ENCODE measurements at places on chromosomes 4 and X.

GRCh38 chr4:181601103-181601502 is 642.1 kb upstream of the TENM3 start:
- DNase-seq, result no peak

- DNase-seq, result no peak
Observed at GRCh38 chr4:147571036-147571770, 46.0 kb upstream of the TMEM184C start.

DNA sequence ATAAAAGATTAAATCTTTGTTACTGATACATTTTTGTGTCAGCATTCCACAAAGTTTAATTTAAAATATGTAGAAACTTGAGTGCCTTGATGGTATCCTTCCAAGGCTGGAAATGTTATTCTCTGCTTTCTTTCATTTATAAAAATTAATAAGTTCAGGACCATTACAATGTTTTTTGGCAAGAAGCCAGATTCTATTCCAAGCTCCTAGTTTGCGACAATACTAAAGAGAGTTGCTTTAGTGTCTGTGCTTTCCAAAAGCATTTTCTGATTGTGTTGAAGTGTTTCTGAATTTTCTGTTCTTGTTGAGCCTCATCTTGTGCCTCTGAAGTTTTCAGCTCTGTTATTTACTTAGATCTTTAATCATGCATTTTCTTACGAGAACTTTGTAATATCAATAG is 516.2 kb downstream of the KCTD8 start:
- no peak for DNase-seq

GRCh38 chrX:21802839-21803238 is 36.6 kb upstream of the MBTPS2 start:
- DNase-seq, result no peak

GRCh38 chr4:186032259-186032658 is 36.7 kb upstream of the TLR3 start:
- no peak for DNase-seq

DNA sequence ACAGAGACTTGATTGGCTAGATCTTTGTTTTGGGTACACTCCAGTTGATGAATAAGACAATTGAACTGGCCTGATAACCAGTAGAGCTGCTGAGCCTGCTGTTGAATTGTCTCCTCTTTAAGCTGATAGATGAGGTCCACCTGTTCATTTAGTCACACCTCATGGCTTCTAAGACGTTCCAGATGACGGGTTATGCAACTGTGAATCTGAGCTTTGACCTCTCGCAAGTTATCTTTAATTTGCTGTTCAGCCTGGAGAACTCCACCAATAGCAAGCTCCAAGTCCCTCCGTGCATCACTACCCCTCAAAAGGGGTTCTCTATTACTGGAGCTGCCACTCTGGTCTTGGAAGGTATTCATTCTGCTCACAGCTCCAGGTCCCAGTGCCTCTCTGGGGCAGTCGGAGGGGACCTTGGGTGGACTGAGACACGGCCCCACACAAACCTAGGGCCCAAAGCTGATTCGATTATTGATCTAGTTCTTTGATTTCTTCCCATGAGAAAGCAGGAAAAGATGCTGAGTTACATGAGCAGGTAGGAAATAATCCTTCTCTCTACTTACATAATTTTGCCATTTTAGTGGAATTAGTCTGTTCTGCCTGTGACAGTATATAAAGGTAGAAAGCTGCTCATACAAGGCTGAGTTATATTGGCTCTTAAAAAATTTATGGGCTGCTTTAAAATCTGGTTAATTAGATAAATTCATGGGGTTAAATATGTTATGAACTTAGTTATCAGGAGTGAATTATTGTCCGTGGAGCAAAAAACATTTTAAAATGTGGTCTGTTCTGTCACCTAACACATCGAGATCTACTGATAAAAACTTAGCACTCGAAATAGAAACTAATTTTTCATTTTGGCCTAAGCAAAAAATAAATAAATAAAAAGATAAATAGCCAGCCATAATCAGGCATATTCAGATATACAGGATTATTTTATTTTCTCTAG is 6.8 kb downstream of the MMAA start:
- DNase-seq, result no peak

DNA sequence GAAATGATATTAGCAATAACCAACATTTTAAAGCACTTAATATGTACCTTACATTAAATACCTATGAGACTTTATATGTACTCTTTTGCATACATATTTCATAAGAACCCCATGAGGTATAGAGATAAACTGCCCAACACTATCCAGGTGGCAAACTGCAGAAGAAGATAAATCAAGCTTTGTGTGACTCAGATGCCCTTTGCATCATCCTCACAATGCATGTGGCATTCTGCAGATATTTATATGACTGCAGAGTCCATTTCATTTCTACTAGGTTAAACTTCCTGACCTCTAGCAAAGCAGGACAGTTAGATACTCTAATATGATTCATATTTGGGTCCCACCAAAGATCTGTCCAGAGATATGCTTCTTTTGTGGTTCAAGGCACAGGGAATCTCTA is 85.6 kb upstream of the RASGEF1B start:
- no peak for DNase-seq

DNA sequence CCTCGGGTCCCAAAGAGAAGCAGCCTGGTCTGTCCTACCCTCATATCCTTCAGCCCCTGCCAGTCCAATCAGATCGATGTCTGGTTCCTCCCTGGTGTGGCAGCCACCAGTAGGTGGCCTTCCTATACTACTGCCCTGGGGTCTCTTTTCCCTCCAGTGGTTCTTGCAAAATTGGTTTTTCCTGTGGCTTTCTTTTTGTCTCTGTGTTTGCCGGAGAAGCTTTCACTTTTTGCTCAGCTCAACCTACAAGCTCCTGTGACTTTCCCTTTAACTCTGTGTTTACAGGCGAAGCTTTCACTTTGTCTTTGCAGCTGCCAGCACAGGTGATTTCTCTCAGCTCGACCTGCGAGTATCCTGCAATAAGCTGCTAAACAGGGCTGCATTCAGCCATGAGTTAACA is 46.8 kb downstream of the UGT2A3 start:
- no peak for DNase-seq

DNA sequence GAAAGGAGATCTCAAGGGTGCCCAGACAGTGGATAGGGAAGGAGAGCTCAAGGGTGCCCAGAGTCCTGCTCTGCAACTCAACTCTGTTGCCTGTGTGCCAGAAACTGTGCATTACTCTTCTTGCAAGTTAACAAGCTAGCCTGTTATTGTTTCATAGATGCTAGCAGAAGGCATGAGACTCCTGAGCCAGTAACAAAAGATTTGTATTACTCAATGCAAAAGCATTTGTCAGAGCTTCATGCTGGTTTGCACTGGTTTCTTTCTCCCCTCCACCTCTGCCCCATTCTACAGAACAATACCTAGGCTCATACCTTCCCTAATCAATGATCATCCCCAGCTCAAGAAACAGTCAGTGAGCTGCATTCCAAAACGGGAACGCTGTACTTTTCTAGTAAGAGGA is 124.5 kb upstream of the NEIL3 start:
- no peak for DNase-seq

- no peak for DNase-seq
Observed at GRCh38 chr4:143183513-143184216, 1.1 kb upstream of the USP38 start.

- no peak for DNase-seq
Observed at GRCh38 chr4:14864365-14865030, 137.8 kb upstream of the CPEB2 start.

GRCh38 chrX:137654481-137654880 is 88.6 kb downstream of the ZIC3 start:
- no peak for DNase-seq

GRCh38 chr4:68658672-68659071 is 11.8 kb downstream of the UGT2B15 start:
- no peak for DNase-seq

DNA sequence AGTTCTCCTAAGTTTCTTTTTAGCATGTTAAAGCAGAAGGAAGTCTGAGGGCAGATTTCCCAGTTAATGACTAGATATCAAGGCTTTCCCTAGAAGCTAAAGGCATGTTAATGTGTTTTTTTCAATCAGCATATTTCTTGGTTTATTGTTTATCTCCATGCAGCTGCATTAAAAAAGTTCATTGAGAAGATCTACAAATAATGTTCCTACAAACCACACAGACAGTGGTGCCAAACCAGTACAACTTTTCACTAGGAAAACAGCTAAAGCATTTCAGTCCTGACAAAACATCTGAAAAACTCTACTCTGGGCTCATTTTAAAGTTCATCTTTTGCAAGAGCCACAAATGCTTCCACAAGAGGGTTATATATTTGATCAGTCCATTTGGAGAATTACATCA is 320.0 kb downstream of the ADGRL3 start:
- DNase-seq, result no peak

- DNase-seq, result no peak
Observed at GRCh38 chrX:136292656-136293055, 8.1 kb upstream of the ADGRG4 start.

DNA sequence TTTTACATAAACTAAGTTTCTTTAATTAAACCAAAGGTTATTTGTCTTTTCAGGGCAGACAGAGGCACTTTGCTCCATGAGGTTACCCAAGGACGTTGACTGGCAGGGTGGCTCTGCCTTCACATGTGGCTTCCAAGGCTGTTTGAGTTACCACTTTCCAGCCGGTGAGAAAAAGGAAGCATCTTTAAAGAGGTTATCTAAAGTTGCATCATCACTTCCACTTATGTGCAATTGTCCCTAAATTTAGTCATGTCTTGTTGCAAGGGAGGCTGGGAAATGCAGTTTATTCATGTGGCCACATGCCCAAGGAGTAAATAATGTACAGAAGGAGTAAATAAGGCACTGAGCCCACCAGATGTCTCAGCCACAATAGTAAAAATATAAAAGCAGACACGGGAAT is 29.0 kb upstream of the RAP1GDS1 start:
- DNase-seq, result no peak

DNA sequence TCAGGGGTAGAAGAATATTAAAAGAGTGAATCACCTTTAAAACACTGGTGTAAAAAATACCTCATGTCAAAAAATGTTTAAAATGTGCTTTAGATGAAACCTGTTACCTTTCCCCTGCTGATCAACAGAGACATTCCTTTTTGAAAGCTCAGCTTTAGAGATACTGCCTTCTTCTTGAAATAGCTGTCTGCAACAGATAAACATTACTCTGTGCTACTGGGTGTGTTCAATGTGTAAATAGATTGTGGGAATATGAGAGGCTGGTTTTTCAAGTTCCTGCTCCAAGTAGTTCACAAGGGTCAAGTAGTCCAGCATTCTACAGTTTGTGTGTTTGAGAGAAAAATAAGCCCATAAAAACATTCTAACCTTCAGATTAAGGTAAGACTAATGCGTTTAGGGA is at the start of gene SYTL5:
TSS of gene SYTL5 (plus strand) at position 263 of the 400 bp plus-strand sequence. CDS start 27,337 bp downstream, outside the sequence.
- no peak for DNase-seq

GRCh38 chrX:117680286-117680685 is 436.3 kb downstream of the KLHL13 start:
- DNase-seq, result no peak

GRCh38 chrX:19866626-19867410 is 20.6 kb downstream of the SH3KBP1 start:
- no peak for DNase-seq

- DNase-seq, result no peak
Observed at GRCh38 chr4:40367451-40367850, 32.3 kb downstream of the CHRNA9 start.

DNA sequence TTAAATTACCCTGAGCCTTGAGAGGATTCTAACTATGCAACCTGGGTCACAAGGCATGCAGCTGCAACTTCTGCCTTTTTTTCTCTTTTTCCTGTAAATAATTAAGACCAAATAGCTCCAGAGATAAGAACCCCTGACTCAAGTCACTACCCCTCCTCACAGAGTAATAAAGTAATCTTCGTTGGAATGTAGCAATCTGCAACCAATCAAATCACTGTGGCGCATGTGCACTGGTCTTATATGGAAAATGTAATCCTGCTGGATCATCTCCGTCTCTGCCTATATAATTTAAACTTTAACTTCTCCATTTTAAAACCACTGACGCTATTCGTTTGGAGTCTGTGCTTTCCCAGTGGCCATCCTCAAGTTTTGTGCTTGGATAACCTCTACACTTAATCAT is 6.1 kb upstream of the EFHC2 start:
- no peak for DNase-seq

GRCh38 chrX:11342673-11343072 is 49.5 kb downstream of the AMELX start:
- DNase-seq, result no peak

- DNase-seq, result no peak
Observed at GRCh38 chrX:140447150-140447549, 57.7 kb downstream of the SOX3 start.

- no peak for DNase-seq
Observed at GRCh38 chrX:39891781-39892180, 206.0 kb downstream of the BCOR start.

DNA sequence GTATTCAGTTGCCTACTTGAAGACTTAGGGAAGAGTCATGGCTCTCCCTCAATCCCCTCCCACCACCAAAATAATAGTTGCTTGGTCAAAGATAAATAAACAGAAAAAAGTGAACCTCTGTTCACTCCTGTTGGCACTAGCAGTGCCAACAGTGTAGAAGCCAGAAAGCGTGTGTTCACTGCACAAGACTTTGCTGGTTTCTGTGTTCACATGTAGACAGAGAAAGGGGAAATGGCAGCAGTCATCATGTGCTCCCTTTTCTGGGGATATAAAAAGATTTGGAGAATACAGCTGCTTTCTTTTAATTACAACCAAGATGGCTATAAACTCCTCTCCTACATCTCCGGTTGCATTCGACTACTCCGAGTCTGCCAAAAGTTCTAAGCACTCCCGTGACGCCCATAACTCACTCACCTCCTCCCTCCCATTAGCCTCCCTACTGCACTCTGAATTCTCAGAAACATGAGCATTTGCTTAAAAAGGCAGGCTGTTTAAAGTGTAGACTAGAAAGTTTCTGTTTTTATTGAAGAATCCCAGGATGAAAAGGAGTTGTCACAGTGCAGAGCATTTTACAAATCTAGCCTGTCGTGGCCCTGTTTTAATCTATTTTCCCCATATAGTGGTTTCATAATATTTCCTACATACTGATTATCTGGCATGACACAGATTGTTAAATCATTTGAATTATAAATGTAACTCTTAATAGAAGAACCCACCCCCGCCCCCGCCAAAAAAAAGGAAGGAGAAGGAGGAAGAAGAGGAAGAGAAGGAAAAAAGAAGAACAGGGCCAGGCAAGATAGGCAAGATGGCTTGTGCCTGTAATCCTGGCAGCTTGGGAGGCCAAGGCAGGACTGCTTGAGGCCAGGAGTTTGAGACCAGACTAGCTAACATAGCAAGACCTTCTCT is 16.7 kb downstream of the LGI2 start:
- no peak for DNase-seq

GRCh38 chr4:42750856-42751255 is 94.0 kb upstream of the ATP8A1 start:
- DNase-seq, result no peak

DNA sequence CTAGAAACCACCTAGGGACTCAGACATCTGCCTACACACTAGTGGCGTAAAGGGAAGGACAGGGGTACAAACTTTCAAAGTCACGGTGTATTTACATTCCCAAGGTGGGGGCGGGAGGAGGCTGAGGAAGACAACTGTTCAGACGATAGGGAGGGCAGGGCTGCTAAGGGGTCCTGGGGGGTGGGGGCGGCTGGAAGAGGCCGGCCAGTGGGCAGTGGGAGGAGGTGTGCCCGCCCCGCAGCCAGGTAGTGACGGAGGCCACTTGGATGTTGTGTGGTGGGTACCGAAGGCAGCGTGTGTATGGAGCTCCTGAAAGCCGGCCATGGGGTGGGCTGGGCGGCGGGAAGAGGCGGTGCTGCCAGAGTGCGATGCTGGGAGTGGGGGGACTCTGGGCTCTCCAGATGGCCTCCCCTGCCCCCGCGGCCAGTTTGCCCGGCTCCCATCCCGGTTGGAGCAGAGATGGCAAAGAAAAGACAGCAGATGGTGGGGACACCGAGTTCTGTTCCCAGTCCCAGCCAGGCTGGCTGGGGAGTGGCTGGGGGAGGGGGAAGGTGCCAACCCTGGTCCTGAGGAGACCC is 24.2 kb downstream of the L1CAM start:
- DNase-seq, result no peak
